Calu3 (cell line): ENCODE measurements at places on chromosomes 7 and 10. TPM values are rescaled to one million over a fixed set of nuclear protein-coding genes. Genes with fewer than 3 reads are reported as not detected.

DNA sequence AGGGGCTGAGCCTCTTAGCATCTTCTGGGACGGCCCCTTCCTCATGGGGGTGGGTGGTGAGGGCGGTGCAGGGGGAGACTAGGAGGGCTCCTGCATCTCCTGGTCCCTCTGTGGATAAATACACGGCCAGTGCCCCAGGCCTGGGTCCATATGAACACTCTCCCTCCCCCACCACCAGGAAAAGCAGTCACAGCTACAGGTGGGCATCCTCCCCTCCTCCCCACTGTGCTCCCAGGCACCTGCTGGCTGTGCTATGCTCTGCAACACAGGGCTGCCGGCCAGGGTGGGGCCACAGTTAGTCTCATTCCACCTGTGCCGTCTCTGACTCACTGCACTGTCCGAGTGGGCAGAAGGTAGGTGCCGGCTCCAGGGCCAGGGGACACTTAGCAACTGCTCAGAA lies 87.3 kb upstream of the INSIG1 start:
- H3K4me1 ChIP-seq, result peaks cover 60% of the 10 kb centered on the region
- DNase-seq, result peak; percentile 67
- H3K27me3 ChIP-seq, result no peaks in the 10 kb centered on the region

GRCh38 chr10:5968681-5969453 lies 8.5 kb downstream of the IL15RA start:
- H3K27ac ChIP-seq, result peak overlapping the region; percentile 61
- DNase-seq, result peak; percentile 76
- H3K4me1 ChIP-seq, result peaks cover 64% of the 10 kb centered on the region

DNA sequence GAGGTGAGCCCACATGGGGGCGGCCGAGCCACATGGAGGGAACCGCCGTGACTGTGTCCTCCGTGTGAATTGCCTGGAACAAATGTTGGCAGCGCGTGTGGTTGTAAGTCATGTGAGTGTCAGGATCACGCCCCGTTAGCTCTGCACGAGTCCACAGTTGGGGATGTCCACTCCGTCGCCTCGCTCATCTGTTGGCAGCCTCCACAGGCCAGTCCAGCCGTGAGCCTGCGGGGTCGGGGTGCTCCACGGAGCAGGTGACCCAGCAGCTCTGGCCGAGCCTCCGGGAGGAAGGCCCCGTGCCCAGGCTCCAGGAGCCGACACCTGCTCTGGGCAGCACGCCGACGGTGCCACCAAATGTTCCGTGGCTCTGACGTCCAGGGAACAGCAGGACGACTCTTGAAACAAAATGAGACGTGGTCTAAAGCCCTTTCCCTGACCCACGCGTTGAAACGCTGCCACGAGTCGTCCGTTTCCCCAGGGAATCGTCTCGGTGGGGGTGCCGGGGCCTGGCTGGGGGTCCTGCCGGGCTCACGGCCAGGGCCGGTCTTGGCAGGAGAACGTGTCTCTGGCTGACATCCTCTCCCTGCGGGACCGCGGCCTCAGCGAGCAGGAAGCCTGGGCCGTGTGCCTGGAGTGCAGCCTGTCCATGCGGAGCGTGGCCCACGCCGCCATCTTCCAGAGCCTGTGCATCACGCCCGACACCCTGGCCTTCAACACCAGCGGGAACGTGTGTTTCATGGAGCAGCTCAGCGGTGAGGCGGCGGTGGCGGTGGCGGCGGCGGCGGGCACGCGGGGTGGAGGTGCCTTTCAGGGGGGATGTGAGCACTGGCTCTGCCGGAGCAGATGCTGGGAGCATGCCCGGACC lies 7.0 kb downstream of the KNDC1 start:
- no peak for DNase-seq
- H3K36me3 ChIP-seq, result no peaks in the 10 kb centered on the region
- no peak overlapping the region for H3K4me3 ChIP-seq
- H3K27ac ChIP-seq, result no peak overlapping the region
- H3K27me3 ChIP-seq, result no peaks in the 10 kb centered on the region

DNA sequence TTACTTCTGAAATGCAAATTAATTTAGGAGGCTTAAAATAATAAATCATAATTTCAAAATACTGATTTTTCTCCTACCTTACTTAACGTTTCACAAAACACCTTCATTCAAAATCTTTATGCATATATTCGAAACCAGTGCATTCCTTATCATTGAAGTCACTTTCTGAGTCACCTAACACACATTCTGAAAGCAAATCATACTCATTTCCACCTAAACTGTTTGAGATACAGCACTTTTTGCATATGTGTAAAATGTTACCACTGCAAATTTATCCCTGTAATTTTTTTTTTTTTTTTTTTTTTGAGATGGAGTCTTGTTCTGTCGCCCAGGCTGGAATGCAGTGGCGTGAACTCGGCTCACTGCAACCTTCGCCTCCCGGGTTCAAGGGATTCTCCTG lies 15.7 kb downstream of the PPP3CB start:
- H3K4me1 ChIP-seq, result peaks cover 12% of the 10 kb centered on the region
- H3K36me3 ChIP-seq, result peaks cover 16% of the 10 kb centered on the region
- no peaks in the 10 kb centered on the region for H3K27me3 ChIP-seq
- H3K4me3 ChIP-seq, result no peak overlapping the region
- no peak overlapping the region for H3K27ac ChIP-seq
- no peak for DNase-seq

DNA sequence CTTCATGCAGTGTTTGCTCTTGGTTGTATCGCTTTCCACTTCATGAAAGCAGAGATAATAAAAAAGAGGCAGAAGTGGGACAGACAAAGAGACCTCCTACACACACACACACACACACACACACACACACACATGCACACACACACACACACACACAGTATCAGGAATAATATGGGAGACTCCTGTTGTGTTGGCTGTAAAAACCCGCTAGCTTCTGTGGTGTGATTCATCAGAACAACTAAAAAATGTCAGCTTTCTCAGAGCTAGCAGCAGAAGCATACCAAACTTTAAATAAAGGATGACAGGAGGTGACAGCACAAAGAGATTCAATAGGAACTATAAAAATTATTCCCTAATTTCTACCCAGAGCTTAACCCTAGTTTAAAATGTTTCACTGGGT lies 148.2 kb upstream of the LRRTM3 start:
- no peak overlapping the region for H3K27ac ChIP-seq
- H3K4me3 ChIP-seq, result no peak overlapping the region
- no peak for DNase-seq
- H3K4me1 ChIP-seq, result peaks cover under 1% of the 10 kb centered on the region

DNA sequence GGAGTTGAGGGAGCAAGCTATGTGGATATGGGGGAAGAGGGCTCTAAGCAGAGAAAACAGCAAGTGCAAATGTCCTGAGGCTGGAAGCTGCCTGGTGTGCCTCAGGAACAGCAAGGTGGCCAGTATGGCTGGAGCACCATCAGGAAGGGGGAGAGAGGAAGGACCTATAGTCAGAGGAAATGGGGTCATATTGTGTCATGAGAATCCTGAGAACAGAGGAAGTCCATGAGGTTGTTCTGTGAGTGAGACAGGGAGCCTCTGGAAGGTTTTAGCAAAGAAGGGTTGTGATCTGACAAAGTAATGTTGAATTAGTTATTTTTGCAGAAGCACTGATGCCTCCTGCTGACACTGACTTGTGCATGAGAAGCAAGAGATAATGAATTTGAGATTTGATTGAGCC lies 204.3 kb downstream of the PTEN start:
- DNase-seq, result no peak
- no peak overlapping the region for H3K4me3 ChIP-seq
- H3K4me1 ChIP-seq, result no peaks in the 10 kb centered on the region

DNA sequence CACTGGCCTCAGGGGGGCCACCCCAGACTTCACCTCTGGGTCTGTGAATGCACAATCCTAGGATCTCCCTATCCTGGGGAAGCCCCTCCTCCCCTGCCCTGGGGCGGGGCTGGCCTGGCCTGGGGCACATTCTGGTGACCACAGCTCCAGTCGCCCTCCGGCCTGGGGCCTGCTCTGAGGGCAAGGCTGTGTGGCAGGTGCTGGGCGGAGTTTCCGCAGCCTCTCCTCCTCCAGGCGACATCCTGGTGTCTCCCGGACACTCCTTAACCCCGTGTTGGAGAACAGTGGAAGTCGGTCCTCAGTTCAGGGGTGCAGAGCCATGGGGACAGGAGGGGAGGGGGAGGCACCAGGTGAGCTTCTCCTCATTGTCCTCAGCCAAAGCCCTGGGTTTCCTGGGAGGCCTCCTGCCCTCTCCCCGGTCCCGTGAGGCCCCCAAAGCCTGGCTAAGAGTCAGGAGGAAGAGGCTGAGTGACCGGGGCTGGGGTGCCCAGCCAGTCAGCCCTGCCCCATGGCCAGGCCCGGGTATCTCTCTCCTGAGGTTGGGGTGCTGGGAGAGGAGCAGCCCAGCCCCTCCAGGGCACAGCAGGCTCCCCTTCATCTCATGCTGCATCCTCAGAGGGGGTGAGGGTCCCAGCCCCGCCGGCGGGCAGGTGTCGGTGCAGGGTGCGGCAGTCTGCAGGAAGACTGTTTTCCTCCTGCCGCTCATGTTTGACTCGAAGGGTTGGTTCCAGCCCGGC lies 22.6 kb downstream of the UNCX start:
- H3K27ac ChIP-seq, result no peak overlapping the region
- DNase-seq, result no peak
- peaks cover 94% of the 10 kb centered on the region for H3K27me3 ChIP-seq

- H3K4me1 ChIP-seq, result no peaks in the 10 kb centered on the region
- H3K27ac ChIP-seq, result no peak overlapping the region
Observed at GRCh38 chr7:83985821-83986220, 208.8 kb downstream of the SEMA3A start.

- H3K27ac ChIP-seq, result no peak overlapping the region
- no peak overlapping the region for H3K4me3 ChIP-seq
- H3K36me3 ChIP-seq, result no peaks in the 10 kb centered on the region
- H3K27me3 ChIP-seq, result no peaks in the 10 kb centered on the region
- no peaks in the 10 kb centered on the region for H3K4me1 ChIP-seq
Observed at GRCh38 chr7:134954197-134955082, 31.9 kb upstream of the AGBL3 start.

DNA sequence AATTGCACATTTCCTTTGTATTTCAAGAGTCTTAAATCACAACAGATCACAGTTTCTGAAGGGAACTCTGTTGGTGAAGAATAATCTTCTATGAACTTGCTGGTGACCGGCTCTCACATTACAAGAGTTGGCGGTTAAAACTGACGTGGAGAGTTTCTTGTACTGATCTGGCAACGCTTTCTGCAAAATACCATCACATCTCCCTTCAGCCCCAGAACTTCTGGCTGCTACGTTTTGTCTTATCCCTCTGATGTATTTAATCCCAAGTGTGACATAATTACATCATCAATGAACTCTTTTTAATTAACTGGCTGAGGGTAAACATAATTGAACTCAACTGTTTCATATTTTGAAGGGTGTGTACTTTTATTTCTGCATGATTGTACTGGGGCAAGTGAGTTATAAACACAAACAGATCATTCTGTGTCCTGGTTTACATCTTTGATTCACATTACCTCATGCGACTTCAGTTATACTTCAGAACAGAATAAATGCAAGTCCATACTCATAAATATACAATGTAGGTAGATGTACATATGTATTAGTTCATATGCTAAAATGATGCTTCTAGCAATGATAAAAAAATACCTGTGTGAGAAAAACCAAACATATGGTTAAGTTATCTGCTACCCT lies 105.1 kb upstream of the NPVF start:
- H3K27me3 ChIP-seq, result peaks cover 41% of the 10 kb centered on the region
- H3K27ac ChIP-seq, result no peak overlapping the region
- no peaks in the 10 kb centered on the region for H3K4me1 ChIP-seq
- DNase-seq, result no peak

GRCh38 chr7:44077061-44077460 lies 5.3 kb downstream of the POLM start:
- H3K4me1 ChIP-seq, result peaks cover 19% of the 10 kb centered on the region
- no peak for DNase-seq
- no peak overlapping the region for H3K27ac ChIP-seq

- H3K27me3 ChIP-seq, result peaks cover 43% of the 10 kb centered on the region
- no peaks in the 10 kb centered on the region for H3K36me3 ChIP-seq
- peak; percentile 78 for DNase-seq
- H3K4me3 ChIP-seq, result no peak overlapping the region
- H3K4me1 ChIP-seq, result peaks cover 13% of the 10 kb centered on the region
- no peak overlapping the region for H3K27ac ChIP-seq
Observed at GRCh38 chr10:79487296-79488194, 24.8 kb upstream of the EIF5AL1 start.

DNA sequence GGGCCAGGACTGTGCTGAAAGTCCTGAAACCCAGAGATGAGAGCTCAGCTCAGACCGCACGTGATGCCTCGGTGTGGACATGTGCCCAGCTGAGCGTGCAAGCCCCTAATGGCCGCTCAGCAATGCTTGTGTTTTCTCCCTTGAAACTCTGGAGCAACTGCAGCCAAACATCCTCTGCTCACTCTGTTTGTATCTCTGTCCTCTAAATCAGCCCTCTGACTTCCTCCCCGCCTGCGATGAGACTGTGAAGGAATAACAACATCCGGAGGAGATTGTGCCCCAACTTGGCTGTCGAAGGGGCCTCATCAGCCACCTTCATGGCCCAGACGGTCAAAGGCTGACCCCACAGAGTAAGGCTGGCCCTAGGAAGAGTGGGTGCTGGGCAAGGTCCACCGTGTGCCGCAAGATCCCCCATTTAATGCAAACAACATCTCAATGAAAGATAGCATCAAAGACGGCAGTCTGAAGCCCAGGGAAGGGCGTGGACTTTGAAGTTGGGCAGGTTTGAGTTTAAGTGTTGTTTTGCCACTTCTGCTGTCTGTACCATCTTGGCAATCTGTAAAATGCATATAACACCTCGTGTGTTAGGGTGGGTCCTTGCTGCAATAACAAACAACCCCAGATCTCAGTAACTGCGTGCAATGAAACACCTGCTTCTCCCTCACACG lies 39.9 kb downstream of the CALML3 start:
- no peak for DNase-seq
- no peak overlapping the region for H3K27ac ChIP-seq
- H3K36me3 ChIP-seq, result peaks cover 6% of the 10 kb centered on the region
- no peak overlapping the region for H3K4me3 ChIP-seq

DNA sequence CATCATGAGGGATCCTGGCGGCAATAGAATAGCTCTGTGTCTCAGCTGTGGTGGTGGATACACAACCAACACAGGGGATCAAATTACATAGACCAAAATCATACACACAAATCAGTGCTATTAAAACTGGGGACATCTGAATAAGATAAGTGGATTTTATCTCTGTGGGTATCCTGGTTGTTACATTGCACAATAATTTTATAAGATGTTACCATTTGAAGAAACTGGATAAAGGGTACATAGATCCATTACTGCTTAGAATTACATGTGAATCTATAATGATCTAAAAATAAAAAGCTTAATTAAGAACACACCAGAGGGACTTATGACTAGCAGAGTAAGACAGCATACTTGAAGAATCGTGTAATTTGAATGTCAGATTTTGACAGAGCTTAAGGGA lies 8.2 kb upstream of the FAM3C start:
- no peaks in the 10 kb centered on the region for H3K27me3 ChIP-seq
- H3K4me1 ChIP-seq, result peaks cover 16% of the 10 kb centered on the region
- no peak overlapping the region for H3K4me3 ChIP-seq
- DNase-seq, result no peak

GRCh38 chr7:7214398-7215347 lies 32.3 kb downstream of the C1GALT1 start:
- H3K4me1 ChIP-seq, result peaks cover 8% of the 10 kb centered on the region
- H3K27ac ChIP-seq, result no peak overlapping the region
- H3K4me3 ChIP-seq, result no peak overlapping the region
- H3K27me3 ChIP-seq, result no peaks in the 10 kb centered on the region
- DNase-seq, result no peak

GRCh38 chr10:125231116-125231812 lies 70.9 kb upstream of the CTBP2 start:
- H3K36me3 ChIP-seq, result no peaks in the 10 kb centered on the region
- H3K4me3 ChIP-seq, result no peak overlapping the region
- H3K27me3 ChIP-seq, result no peaks in the 10 kb centered on the region
- no peak overlapping the region for H3K27ac ChIP-seq

OIT3 gene
- 1.4 and 1.9 TPM in 2 replicates for total RNA-seq

HMX3 gene
- total RNA-seq, result not detected in 2 replicates

MMD2 gene
- not detected in 2 replicates for total RNA-seq

VWA2 gene
- 4.2 and 5.8 TPM in 2 replicates for total RNA-seq

ENO4 gene
- 0.12 TPM in 1 of 2 replicates, not detected in the other for total RNA-seq

FAM180A gene
- not detected in 2 replicates for total RNA-seq
